CD4-positive, alpha-beta T cell treated with Interleukin-12 subunit alpha and Interleukin-12 subunit beta, for 1 hour (primary cell): ENCODE measurements at places on chromosomes 11 and 22.

DNA sequence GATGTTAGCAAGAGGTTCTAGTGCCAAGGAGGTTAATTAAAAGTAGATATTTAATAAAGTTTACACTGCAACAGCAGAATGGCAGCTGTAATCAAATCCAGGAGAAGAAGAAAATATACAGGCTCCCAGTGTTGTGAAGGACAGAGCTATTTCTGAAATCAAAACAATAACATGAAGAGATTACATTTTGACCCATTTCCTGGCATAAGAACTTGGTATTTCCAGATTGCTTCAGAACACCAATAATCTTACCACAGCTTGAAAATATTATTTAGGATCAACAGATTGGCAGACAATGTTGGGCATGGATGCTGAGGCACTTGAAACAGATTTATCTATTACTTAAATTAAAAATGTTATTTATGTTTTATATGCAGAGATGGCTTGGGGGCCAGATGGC lies 692.5 kb downstream of the KCNA4 start:
- DNase-seq, result no peak

- no peak for DNase-seq
Observed at GRCh38 chr22:21593406-21594232, 26.1 kb downstream of the UBE2L3 start.

DNA sequence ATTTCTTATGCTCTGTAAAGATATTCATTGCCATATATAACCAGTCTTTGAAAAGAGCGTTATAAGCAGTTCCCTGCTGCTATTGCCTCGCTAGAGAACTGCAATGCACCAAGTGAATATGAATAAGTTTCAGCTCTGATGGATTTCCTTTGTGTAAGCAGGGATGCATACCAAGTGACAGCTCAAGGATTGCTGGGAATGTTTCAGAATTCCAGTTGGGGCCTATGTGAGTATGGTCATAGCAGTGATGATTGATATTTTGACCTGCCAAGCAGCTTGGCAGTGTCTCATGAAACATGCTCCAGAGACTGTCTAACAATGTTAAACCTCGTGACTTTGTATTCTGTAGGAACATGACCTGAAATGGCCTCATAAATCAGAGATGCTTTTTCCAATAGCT lies 312.6 kb downstream of the C11orf87 start:
- no peak for DNase-seq

- DNase-seq, result no peak
Observed at GRCh38 chr11:114201219-114201618, 95.0 kb upstream of the NNMT start.
